ENCODE measurements at places on chromosomes 12 and 14.
A peak's percentile ranks its signal among the peaks of the same experiment; 100 is the strongest.

- no peak for DNase-seq
Observed at GRCh38 chr12:66118240-66118891, 12.2 kb downstream of the LLPH start.

DNA sequence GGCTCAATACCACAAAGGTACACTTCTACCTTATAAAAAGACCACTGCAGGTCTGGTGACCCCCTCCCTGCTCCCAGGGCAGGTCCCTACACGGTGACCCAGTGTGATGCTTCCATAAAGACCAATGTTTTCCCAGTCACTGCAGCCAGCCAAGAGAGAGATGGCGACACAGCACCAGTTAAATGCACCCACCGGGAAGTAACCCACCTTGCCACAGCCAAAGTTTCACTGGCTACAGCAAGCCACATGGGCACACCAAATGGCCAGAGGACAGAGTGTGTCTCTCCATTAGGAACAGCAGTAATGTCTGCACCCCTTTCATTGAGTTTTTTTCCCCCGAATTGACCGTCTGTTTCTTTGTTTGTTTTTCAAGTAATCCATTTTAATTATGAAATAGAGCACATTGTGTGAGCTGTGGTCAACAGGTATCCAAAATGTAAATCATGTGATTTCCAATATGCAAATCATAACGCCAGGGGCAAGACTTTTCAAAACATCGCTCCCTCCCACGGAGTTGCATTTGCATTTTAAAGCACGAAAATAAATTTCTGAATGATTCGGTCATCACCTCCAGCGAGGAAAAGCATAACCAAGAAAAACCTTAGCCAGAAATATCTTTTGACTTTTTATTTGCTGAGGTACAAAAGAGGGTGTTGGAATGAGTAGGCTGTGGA, 48.9 kb upstream of the EML1 start:
- no peak for DNase-seq

GRCh38 chr14:68568907-68569897, 223.7 kb downstream of the ZFP36L1 start:
- no peak for DNase-seq

- DNase-seq: no peak
Observed at GRCh38 chr12:121648458-121649028, 20.9 kb downstream of the MORN3 start.

DNA sequence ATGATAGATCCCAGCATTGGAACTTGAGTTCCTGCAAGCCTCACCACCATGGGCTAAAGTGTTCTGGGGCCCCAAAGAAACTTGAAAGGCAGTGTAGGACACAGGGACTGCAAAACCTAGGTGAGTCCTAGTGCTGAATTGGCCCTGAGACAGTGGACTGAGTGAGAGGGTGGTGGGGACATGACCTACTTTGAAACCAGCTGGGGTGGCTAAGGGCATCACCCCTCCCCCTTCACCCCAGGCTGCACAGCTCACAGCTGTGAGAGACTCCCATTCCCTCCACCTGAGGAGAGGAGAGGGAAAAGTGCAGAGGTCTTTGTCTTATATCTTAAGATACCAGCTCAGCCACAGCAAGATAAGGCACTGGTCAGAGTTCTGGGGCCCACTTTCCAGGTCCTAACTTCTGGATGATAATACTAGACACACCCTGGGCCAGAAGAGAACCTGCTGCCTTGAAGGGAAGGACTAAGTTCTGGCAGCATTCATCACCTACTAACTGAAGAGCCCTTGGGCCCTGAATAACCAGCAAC, 62.5 kb downstream of the MAPKAPK5 start:
- DNase-seq: no peak

DNA sequence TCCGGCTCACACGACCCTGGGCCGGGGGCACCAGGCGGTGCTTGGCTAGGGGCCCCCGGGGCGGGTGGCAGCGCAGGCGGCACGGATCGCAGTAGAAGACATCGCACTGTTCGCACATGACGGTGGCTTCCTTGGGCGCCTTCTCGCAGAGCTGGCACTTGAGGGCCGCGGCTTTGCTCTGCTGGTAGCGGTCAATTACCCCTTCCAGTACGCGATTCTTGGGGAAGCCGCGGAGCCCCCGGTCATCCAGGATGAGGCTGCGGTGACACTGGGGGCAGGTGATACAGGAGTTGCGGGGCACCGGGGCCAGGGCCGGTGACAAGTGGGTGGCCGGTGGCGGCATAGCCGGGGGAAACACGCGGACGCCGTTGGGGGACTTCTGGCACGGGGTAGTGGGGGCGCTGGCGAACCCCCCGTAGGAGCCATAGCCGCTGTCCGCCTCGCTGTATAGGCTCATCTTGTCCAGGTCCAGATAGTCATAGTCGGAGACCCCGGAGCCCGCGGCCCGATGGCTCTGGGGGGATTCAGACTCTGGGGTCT, 553 bp downstream of the TRIM9 start:
- peak; percentile 74 for DNase-seq

- DNase-seq: no peak
Observed at GRCh38 chr14:80780500-80780899, 161.0 kb downstream of the CEP128 start.

- DNase-seq: no peak
Observed at GRCh38 chr14:81055971-81056370, 100.5 kb downstream of the TSHR start.

DNA sequence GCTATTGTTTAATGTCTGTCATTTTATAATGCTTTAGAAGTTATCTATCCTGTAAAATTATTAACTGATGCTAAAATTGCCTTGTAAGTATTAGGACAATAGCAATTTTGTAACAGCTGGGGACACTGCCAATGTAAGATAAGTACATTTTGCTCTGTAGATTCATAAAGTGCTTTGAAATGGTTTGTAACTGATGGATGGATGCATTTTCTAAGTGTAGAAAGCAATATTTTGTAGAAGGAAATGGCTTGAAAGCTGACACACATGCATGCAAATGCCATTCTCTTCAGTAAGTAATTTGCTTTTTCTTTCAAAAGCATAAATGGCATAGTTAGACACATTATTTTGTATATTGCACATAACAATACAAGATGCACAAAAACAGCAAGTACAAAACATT, 129.8 kb downstream of the FOXG1 start:
- DNase-seq: no peak

DNA sequence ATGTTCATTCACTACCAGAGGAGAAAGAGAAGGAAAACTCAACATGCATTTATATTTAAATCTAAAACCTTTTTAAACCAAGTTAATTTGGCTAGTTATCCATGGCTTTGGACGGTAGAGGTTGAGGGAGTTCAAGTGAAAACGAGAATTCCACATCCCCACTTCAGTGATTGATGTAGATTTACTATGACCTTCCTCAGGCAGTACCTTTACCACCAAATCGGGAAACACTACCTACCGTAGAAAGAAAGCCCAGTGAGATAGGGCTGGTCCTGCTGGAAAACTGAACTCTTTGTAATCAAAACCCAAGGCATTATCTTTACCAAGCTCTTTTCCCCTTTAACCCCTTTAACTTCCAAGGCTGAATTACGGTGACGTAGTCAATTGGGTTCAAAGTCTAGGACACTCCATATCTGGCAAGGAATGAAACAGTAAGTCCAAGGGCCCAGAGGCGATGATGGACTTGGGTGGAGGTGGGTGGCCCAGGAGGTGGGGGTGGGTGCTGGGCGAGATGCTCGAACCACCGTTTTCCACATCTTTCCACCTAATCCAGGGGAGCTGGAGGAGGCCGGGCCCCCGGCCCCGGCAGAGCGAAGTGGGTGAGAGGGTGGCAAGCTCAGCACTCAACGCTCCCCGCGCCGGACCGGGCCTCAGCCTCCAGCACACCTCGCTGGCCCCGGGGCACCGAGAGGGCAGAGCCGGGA, 618 bp downstream of the SEC23A start:
- no peak for DNase-seq

- DNase-seq: no peak
Observed at GRCh38 chr14:77177702-77178101, 3.9 kb upstream of the TMEM63C start.

DNA sequence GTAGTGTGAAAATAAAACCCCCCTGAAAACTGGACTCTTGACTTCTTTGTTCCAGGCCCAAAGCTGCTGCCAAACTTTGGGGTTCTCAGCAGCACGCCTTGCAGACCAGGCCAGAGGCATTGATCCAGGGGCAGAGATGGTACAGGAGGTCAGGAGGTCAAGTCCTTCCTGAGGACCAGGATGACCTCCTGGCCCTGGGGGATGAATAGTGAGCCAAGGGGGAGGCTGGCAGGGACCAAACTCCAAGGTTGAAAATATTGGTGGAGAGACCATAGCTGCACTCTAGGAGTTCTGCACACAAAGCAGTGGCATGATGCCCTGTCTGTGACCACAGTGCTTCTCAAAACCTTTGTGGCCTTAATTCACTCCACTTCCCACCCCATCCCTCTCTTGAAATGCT, 12.1 kb downstream of the SLC10A1 start:
- DNase-seq: no peak

- DNase-seq: no peak
Observed at GRCh38 chr14:100823413-100824080, 2.4 kb upstream of the MEG3 start.

- DNase-seq: no peak
Observed at GRCh38 chr14:104885031-104885972, 20.2 kb downstream of the CEP170B start.

- no peak for DNase-seq
Observed at GRCh38 chr14:95162641-95163040, 5.3 kb upstream of the DICER1 start.

DNA sequence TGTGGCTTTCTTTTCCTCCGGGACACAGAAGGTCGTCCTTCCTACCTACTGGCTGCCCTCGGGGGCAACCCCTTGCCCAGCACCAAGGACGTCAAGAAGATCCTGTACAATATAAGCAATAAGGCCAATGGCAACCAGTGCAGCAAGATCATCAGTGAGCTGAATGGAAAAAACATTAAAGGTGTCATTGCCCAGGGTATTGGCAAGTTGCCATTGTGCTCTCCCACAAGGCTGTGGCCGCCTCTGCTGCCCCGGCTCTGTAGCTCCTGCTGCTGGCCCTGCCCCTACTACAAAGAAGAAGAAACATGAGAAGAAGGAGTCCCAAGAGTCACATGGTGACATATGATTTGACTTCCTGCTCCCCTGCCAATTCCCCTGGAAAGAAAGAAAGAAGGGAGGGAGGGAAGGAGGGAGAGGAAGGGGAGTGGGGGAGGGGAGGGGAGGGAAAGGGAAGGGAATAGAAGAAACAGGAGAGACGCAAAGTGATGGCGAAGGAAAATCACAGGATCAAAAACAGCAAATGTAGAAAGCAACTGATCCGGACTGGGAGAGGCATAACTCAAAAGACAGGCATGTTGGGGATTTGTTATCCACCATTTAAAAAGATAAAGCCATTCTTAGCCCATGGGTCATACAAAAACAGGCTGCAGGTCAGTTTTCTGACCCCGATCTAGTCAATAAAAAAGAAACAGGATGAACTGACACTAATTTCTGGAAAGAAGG, 61.3 kb upstream of the RESF1 start:
- DNase-seq: no peak

GRCh38 chr12:32917094-32917611, 20.6 kb upstream of the PKP2 start:
- DNase-seq: no peak
